Stimulated activated CD4-positive, alpha-beta T cell treated with anti-CD3 and anti-CD28 coated beads, Interleukin-4, amount 100 ng/mL, for 48 hours (primary cell): ENCODE measurements at places on chromosomes 5 and 9.

- no peak for DNase-seq
Measured at GRCh38 chr9:94147776-94148175, 63.5 kb downstream of the PTPDC1 start.

- no peak for DNase-seq
Measured at GRCh38 chr9:137437691-137438590, 3.2 kb downstream of the ENTPD8 start.

- DNase-seq: no peak
Measured at GRCh38 chr5:39100851-39101396, 26.7 kb upstream of the RICTOR start.

DNA sequence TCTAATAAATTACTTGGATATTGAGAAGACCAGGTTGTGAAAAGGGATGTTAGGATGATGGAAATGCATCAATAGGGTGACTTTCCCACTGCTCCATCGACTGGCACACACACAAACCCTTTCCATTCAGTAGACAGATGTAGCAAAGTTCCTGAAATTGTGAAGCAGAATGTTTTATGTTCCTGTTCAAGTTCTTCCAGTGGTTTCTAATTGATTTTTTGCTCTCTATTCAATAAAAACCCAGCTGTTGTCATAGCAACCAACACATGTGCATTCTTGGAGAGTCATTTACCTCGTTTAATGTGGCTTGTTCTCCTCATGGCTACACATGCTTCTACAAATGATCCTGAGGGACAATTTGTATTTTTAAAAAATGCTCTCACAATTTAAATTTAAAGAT lies 244.6 kb downstream of the RAB3C start:
- no peak for DNase-seq

DNA sequence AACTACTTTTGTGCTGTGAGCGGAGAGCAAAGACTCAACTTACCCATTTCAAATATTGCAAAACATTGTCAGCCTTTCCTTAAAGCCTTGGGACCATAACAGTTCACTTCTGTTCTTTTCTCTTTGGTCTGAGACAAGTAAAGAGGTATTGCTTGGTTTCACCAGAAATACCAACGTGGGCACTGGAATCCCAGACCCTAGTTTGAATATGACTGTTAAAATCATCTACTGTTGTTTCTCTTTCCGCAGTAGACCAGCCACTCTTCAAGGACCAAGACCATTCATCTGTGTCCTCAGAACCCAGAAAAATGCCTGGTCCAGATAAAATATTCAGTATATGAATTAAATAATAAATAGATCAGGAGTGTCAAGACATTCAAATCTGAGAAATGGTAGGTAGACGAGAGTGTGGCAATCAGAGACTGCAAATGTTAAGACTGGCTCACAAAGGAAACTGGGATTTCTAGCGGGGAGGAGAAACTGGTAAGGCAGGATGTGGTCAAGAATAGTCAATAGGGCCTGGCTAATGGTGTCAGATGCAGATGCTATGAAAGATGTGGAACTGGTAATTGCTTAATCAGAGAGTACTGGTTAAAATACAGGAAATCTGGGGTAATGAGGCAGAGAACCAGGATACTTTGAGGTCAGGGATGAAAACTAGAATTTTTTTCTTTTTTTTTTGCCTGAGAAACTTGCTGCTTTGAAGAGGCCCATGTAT lies 82.1 kb upstream of the IL33 start:
- no peak for DNase-seq
